ENCODE measurements at places on chromosomes 5 and 9.

DNA sequence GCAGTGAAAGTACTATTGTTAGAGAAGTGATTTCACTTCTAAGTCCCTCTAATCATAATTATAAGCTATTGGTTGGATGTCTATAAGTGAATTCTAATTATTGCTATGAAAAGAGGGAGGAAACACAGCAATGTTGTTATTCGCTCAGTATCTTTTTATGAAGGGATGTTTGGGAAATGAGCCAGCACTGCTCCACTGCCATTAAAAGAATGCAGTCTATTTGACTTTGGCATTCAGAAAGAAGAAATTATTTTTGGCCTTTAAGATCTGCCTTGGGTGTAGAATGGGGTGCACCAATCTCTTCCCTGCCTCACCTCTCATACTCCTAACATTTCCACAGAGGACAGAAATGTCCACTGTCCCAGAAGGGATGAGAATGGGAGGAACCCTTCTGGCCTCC, 332.0 kb downstream of the SPATA31D1 start:
- no peak for DNase-seq

GRCh38 chr5:60814498-60814897, 29.6 kb downstream of the ELOVL7 start:
- DNase-seq, result no peak

GRCh38 chr5:170366276-170366675, 22.9 kb downstream of the KCNMB1 start:
- DNase-seq, result no peak

DNA sequence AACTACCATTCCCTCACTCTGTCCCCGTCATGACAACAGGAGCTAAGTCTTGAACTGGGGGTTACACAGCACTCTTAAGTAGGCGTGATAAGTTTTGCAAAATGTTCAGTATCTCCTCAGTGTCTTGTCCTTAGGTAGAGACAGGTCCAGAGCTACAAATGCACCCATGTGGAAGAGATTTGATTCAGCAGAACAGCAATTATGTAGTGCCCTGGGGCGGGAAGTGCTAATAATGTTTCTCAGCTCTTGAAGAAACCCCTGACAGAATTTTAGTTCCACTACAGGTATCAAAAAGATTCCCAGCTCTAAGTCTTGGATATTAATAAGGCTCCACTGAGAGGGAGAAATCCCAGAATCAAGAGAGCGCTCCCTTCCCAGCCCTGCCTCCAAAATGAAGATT, 49.6 kb downstream of the DCP2 start:
- no peak for DNase-seq

DNA sequence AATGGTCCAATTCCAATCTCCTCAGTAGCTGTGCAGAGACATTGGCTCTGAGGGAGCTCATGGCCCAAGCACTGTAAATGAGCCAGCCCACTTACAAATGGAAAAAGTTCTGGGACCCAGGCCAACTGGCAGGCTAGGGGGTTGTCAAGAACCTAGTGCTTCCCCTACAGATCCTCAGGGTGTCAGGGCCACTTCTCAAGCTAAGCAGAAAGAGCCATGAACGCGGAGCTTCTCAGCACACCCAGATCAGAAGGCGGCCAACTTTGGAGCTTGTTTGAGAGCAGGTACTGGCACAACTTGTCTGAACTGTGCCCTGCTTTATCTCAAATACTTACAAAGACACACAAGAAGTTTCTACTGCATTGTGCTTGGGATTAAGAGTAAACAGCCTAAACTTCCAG, 17.5 kb downstream of the TLE1 start:
- no peak for DNase-seq

DNA sequence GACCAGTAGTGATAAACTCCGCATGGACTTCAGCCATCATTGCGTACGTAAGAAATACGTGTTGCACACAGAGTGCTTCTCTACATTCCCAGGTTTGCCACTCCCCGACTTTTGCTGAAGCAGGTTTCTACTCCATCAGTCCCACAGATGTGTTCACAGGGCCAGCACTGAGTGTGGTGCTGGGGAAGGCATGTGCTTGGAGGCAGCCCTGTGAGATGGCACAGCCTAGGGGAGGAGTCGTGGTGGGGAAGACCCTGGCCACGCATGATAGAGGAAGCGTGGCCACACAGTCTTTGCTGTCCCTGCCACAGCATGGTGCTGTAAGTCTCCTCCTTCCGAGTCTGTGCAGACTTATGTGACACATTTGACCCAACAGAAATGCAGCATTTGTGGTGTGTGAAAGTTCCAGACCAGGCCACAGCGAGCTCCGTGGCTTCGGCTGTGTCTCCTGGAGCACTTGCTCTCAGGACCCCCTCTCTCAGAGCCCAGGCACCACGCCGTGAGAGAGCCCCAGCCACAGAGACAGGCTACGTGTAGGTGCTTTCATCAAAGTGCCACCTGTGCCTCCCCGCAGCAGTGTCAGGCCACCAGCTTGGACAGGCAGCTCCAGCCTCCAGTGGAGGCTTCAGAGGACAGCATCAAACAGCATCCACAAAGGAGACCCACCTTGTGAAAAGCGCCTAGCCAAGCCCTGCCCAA, 197.8 kb downstream of the AUH start:
- no peak for DNase-seq

- DNase-seq, result no peak
These were observed 12.3 kb downstream of the SGCD start for GRCh38 chr5:156339139-156339841.

DNA sequence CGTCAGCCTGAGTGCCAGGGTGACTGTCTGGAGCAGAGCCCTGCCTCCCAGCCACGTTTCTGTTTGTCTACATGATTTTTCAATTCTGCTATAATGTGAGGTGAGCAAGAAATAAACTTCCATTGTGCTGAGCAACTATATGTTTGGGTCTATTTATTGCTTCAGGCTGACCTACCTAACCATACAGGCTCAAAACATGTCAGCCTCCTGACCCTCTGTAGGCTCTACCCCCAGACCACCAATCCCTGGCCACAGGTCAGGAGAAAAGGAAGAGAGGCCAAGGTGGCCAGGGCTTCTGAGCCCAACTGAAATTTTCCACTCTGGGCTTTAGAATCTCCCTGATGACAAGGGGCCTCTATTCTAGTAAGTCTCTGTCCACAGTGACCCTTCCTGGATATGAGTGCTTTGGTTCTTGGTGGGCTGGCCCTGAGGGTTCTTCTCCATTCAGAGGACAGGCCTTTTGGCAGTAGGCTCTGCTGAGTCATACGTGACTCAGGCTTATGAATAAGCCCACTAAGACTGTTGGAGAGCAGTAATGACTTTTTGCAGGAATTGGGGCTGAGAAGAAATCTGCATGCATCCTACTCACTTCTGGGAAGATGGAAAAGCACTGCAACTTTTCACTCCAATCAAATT, 117.2 kb upstream of the TBCA start:
- no peak for DNase-seq

- no peak for DNase-seq
These were observed 649.0 kb downstream of the PTPRD start for GRCh38 chr9:9963841-9964240.

GRCh38 chr9:73037613-73038012, 84.8 kb upstream of the ALDH1A1 start:
- no peak for DNase-seq

DNA sequence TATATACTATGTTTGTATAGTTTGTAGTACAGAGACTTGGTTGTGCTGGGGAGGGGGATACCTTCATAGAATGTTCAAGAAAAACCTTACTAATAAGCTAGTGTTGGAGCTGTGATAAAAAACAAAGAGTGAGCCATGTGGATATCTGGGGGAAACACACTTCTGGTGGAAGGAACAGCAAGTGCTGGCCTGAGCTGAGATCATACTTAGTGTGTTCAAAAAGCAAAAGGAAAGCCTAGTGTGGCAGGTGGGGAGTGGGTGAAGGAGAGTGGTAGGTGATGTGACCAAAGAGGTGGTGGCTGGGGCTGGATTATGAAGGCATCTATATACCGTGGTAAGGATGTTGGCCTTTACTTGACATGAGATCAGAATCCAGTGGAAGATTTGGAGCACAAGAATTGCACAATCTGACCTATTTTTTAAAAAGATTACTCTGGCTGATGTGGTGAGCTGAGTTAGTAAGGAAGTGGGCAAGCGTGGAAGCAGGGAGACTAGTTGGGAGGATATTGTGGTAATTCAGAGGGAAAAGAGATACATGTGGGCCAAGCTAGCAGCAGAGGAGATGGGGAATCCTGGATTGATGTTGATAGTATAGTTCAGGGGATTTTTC, 26.6 kb downstream of the PALM2AKAP2 start:
- DNase-seq, result no peak

DNA sequence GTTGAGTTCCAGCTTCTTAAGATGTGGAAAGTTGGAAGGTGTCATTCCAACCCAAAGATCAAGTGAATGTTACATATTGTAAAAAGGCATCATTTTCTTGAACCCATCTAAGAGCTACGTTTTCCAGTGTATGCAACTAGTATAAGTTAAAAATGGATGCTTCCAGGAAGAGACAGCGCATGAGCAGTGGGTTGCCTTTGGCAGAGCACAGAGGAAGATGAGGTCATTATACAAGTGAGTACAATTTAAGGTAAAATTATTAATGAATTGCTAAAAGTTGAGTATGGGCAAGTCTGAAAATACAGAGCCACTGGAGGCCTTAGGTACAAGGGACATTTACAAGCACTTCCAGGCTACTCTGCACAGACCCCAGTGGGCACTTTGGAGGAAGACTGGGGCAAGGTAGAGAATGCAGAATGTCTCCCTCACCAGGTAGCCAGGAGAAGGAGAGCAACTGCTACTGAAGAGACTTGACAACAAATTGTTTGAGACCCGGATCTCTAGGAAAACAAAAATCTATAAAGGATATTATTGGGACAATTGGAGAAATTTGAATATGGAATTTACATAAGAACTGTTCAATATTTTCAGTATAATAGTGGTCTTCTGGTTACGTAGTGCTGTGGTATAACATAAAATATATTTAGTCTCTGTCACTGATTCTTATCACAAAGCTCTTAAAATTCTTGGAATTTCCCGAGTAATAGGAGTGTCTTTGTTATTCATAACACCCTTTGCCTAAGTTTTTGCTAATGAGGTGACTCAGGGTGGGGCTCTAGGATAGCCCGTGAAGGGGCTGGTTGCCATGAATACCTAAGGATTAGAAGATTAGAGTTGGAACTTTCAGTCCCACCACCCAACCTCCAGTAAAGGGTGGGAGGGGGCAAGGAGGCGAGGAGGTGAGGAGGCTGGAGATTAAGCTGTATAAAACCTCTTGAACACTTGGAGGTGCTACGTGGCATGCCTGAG, 129.9 kb upstream of the FER start:
- DNase-seq, result no peak

DNA sequence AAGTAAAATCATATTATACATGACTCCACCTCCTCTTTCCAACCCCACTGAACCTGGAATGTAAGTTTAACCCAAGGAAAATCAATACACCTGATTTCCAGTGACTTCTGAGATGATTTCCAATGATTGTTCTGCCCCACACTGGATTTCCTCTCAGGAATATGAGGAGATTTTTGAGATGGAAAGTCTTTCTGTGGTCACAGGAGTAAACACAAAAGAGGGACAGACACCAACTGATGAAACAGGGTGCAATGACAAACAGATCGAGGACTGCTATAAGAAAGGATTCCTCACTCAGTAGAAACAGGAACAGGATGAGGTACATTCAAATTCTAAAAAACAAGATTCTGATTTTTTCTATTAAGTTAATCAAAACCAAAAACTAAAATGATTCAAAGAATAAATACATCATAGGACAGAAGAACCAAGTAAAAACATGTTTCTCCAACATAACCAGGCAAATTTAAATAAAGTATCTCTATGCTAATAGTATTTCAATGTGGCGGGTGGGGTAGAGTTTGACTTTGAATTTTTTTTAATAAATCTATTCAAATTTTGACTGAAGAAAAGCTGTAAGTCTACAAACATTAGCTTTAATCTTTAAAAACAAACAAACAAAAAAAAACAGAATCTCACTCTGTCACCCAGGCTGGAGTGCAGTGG, 42.1 kb downstream of the DTWD2 start:
- DNase-seq, result no peak

GRCh38 chr5:37111426-37112382, 137.5 kb downstream of the CPLANE1 start:
- no peak for DNase-seq

DNA sequence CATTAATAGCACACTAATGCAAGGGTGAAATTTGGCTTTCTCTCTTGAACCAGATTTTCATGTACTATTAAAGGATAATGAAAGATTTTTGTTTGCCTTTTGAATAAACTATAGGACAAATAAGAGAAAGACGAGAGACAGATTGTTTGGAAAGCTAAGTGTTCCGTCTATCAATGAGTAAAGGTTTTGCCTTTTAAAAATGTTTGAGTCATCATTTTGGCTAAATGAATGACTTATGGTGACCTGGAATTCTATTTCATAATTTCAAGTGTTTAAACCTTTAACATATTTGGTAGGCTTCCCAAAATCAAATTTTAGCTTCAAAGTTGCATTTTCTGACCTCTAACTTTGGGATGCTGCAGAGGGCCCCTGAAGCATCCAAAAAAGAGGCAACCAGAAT, 145.2 kb downstream of the SLC25A46 start:
- DNase-seq, result no peak

DNA sequence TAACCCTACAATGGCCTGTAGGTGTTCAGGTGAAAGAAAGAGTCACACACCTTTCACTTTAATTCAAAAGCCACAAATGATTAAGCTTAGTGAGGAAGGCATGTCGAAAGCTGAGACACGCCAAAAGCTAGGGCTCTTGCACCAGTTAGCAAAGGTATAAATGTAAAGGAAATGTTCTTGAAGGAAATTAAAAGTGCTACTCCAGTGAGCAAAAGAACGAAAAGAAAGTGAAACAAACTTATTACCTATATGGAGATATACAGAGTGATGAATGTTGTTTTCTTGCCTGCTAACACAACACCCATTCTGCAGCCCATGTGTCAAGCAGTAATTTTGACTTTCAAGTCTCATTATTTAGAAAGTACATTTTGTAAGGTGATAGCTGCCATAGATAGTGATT, 254.2 kb upstream of the SLC24A2 start:
- DNase-seq, result no peak

GRCh38 chr5:77186652-77187370, 23.7 kb upstream of the PDE8B start:
- DNase-seq, result no peak

GRCh38 chr5:104763216-104763615, 1200.6 kb upstream of the NUDT12 start:
- DNase-seq, result no peak

DNA sequence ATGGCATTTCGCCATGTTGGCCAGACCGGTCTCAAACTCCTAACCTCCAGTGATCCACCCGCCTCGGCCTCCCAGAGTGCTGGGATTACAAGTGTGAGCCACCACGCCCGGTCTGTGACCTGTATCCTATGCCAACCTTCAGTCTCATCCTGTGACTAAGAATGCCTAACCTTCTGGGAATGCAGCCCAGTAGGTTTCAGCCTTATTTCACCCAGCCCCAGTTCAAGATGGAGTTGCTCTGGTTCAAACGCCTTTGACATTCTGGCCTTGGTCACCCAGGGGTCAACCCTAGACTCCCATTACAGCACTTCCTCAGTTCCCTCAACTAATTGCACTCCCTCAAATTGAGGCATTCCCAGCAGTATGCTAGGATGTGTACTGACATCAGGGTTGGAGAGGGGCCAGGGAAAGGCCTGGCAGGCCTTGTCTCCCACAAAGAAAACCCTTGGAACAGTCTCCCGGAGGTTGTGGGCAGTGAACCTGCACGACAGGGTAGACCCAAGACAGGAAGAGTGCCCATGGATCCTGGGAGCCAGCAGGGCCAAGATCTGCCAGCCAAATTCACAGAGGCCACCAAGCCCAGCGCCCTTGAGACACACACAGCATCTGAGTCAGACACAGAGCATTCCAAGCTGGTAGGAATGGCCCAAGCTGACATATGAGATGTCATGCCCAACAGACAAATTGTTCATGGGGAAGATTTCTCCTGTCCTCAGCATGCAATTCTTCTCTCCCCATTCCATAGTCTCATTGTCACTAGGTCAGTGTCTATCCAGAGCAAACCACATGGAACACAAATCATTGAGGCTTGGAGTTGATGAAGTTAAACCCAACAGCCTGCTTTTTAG, 24.9 kb upstream of the SMU1 start:
- DNase-seq, result no peak
